ENCODE measurements at places on chromosomes 1 and 21.
A peak's percentile ranks its signal among the peaks of the same experiment; 100 is the strongest.

- DNase-seq, result no peak
Measured at GRCh38 chr1:235947989-235948388, 81.3 kb upstream of the LYST start.

DNA sequence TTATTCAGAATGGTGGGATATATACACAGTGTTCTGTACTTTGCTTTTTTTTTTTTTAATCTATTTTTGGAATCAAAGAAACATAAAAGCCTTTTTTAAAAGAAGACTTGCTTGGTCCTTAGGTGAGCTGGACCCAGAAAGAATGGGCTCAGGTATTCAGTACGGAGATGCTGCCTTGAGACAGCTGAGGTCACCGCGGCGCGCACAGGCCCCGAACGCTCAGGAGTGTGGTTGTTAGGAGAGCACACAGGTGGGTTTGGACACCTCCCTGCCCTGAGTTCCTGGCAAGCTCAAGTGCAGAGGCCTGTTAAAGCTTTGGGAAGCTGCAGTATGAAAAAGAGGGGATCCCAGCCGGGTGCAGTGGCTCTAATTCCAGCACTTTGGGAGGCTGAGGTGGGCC, 31.8 kb downstream of the RAB4A start:
- DNase-seq, result no peak

DNA sequence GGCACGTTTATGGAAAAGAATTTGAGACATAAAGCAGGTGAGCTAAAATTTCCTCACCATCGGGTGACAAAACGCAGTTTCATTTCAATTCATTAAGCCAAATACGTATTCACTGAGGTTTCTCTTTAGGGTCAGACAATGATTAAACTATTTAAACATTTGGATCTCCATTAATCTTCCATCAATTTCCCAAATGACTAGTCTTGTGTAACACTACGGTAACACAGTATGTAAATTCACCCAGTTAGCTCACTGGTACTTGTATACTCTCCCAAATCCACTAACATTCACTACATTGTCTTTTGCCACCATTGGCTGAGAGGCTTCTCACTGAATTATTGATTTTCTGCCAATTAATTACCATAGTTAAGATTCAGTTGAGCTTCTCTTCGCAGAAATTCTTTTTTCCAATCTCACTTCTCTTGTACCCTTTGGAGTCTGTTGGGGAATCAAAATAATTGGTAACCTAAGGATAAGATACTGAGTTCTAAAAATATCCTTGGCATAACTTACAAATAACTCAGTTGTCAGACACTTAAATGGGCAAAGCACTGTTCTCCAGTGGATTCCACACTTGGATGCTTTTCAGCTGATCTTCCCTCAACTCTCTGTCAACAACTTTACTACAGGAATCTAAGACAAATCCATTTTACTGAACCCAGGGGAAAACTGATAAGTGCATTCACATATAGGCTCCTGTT, 40.7 kb downstream of the SIPA1L2 start:
- DNase-seq, result no peak

- no peak for DNase-seq
Measured at GRCh38 chr1:27560268-27561123, 43.4 kb downstream of the AHDC1 start.

DNA sequence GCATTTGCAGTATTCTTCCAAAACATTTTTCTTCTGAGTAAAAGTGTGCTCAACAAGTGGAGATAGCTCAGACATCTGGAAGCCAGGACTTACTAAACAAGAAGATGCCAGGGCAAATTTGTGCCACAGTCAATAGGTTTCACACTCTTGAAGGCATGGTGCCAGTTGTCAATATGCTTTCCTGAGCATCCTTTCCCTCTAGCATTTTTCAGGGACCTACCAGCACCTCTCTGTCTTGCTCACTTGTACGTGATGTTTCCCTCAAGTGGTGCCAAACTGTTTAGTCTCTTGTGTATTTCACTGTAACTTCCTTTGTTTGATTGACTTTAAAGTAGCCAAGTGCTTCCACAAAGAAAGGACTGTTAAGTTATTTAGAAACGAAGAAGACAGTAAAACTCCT, 194.0 kb upstream of the SGIP1 start:
- DNase-seq, result no peak

DNA sequence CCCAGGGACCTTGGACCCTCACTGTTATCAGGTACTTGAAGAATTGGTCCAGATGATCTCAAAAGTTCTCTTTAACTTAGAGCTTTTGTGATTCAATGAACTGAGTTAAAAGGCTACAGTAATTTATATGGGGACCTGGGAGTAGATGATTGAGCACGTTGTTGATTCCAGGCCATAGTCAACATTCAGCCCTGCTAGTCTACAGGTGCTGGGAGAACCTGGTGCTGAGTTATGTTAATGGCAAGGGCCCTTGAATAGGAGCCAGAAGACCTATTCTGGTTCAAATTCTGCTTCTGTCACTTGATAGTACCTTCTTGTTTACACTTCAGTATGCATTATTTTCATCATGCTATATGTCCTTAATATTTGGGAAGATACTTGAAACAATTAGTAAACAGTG, 11.2 kb downstream of the DYRK3 start:
- DNase-seq, result no peak

GRCh38 chr21:45571641-45572040, 29.4 kb upstream of the SLC19A1 start:
- no peak for DNase-seq

GRCh38 chr1:116857092-116857491, 52.6 kb upstream of the PTGFRN start:
- DNase-seq, result no peak

DNA sequence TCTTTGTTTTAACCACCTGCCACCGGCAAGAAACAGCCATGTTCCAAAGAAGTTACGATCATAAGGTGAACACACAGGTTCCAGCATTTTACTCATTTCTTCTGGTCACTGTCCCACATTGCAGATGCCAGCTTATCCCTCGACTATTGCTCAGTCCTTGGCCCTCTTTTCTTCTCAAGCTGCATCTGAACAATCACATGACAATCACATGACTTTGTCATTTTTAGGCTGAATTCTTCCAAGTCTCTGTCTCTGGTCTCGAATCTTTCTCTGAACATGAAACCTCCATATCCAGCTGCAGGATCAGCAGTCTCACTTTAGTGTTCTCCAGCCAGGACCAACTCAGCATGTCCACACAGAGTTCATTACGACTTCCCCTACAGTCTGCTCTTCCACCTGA, 53.8 kb downstream of the UTP25 start:
- DNase-seq, result no peak

- no peak for DNase-seq
Measured at GRCh38 chr1:2787163-2787911, 14.2 kb downstream of the TTC34 start.

- DNase-seq, result no peak
Measured at GRCh38 chr1:1376551-1377226, 1.7 kb upstream of the AURKAIP1 start.

- no peak for DNase-seq
Measured at GRCh38 chr1:218242171-218242570, 42.9 kb upstream of the RRP15 start.

- DNase-seq, result peak; percentile 31
Measured at GRCh38 chr21:43192501-43193081, 23.8 kb downstream of the CRYAA start.

- no peak for DNase-seq
Measured at GRCh38 chr1:220213382-220213983, 58.8 kb downstream of the RAB3GAP2 start.

- DNase-seq, result no peak
Measured at GRCh38 chr1:226799634-226800281, 60.7 kb upstream of the ITPKB start.

GRCh38 chr1:180188684-180189175, 34.1 kb downstream of the QSOX1 start:
- peak; percentile 18 for DNase-seq

DNA sequence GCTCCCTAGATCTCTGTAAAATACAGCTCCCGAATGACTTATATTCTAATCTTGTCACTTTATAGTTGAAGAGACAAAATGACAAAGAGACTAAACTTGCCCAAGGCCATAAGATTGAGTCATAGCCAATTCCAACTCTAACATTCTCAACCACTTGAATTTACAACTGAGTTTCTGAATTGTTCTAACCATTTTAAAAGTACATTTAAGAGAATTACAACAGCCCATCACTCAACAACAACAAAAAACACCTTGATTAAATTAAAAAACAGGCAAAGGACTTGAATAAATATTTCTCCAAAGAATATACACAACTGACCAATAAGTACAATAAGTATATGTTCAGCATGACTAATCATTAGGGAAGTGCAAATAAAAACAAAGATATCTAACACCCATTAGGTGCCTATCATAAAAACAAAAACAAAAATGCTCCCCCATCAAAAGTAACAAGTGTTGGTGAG, 8.7 kb upstream of the ADCY10 start:
- no peak for DNase-seq

DNA sequence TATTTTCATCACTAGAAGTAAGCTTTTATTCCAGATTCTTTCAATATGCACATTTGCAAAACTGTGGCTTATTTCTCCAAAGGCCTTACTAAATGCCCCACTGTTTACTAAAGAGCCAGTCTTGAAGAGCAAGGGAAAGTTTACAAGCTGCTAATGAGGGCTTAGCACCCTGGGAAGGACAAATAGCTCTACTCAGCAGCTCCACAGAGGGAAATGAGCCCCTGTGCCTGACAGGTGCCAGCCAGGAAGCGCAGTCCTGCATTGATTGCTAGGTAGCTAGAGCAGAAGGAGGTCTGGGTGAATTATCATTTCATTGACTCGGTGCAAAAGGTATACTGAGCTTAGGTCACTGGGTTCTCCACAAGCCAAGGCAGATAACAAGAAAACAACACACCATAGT, 307.0 kb downstream of the SETD4 start:
- DNase-seq, result no peak

DNA sequence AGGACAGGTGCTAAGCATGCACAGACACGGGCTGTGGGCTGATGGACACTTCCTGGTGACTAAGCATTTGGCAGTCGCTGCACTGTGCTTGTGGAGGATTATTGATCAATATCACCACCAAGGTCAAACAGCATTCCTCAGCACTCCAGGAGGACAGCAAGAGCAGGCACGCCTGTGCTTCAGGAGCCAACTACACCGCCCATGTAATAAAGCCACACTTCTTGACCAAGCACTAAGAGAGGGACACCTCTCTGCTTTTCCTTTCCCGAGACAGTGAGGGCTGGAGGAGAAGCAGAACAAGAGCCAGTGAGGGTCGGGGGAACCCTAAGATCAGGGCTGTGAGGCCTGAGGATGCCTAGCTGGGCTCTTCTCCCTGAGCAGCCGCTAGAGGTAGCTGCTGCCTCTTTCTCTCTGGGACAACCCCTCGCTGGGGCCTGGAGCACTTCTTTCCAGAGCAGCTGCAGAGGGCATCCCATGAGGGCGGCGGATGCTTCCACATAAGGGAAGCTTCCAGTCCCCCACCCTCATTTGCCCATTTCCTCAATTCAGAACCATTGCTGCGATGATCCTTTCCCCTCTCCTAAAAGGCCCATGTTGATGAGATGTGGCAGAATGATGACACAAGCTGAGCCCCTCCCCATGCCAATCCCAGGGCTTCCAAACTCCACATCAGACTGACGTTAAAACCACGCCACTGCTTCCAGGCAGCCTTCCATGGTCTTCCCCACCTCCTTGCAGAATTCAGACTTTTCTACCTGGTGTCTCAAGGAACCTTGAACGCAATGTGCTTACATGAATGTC, 19.1 kb downstream of the RAB7B start:
- DNase-seq, result peak; percentile 81

DNA sequence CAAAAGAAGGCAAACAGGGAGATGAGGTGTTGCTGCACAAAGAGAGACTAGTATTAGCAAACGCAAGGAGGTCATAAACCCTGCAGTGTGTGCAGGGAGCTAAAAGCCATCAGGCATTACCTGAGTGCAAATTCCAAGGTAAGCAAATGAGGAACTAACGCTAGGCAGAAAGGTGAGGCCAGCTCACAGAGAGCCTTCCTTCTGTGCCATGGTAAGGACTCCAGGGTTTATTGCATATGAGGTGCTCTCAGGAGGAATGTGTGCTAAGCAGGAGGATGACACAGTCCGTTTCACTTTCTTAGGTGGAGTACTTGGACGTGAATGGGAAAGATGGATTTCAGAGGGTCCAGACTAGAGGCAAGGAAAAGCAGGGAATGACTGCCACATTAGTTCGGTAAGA, 44.6 kb upstream of the MYBPHL start:
- no peak for DNase-seq

GRCh38 chr1:119005724-119006405, 17.7 kb upstream of the TBX15 start:
- DNase-seq, result no peak
